B cell (primary cell): ENCODE measurements at places on chromosomes 7 and 10. TPM values are rescaled to one million over a fixed set of nuclear protein-coding genes. Genes with fewer than 3 reads are reported as not detected.

SNX8 gene
- 27.6 and 64.4 TPM in 2 replicates for polyA plus RNA-seq

ASAH2 gene
- 0.03 and 0.25 TPM in 2 replicates for polyA plus RNA-seq

CYP2C19 gene
- polyA plus RNA-seq: not detected in 2 replicates

GPR158 gene
- not detected in 2 replicates for polyA plus RNA-seq

PRLHR gene
- not detected in 2 replicates for polyA plus RNA-seq

CRHR2 gene
- not detected in 2 replicates for polyA plus RNA-seq

AKR1B15 gene
- polyA plus RNA-seq: not detected in 2 replicates

PTPRZ1 gene
- not detected in 2 replicates for polyA plus RNA-seq

XRCC2 gene
- 0.36 and 0.66 TPM in 2 replicates for polyA plus RNA-seq

MINPP1 gene
- 1.8 and 2.7 TPM in 2 replicates for polyA plus RNA-seq

MYL10 gene
- not detected in 2 replicates for polyA plus RNA-seq

ANKRD61 gene
- polyA plus RNA-seq: 0.13 TPM in 1 of 2 replicates, not detected in the other

ATG9B gene
- 7.2 and 10.2 TPM in 2 replicates for polyA plus RNA-seq

SEMA3C gene
- polyA plus RNA-seq: 0.06 TPM in 2 replicates

SLC39A12 gene
- polyA plus RNA-seq: not detected in 2 replicates

FANK1 gene
- polyA plus RNA-seq: 0.13 and 0.23 TPM in 2 replicates

PLAC9 gene
- not detected in 2 replicates for polyA plus RNA-seq

OPN1SW gene
- not detected in 2 replicates for polyA plus RNA-seq

GFRA1 gene
- not detected in 2 replicates for polyA plus RNA-seq

ITIH5 gene
- polyA plus RNA-seq: not detected in 2 replicates

GSDME gene
- polyA plus RNA-seq: 3.0 and 7.0 TPM in 2 replicates

MALRD1 gene
- polyA plus RNA-seq: not detected in 2 replicates

HOXA4 gene
- 0.30 TPM in 1 of 2 replicates, not detected in the other for polyA plus RNA-seq

ZNF248 gene
- 8.6 and 9.7 TPM in 2 replicates for polyA plus RNA-seq

INMT gene
- polyA plus RNA-seq: 0.13 TPM in 1 of 2 replicates, not detected in the other

LGI1 gene
- polyA plus RNA-seq: not detected in 2 replicates

TMEM254 gene
- 6.6 and 9.8 TPM in 2 replicates for polyA plus RNA-seq

MUC3A gene
- polyA plus RNA-seq: not detected in 2 replicates

FBXL13 gene
- polyA plus RNA-seq: 0.22 and 0.37 TPM in 2 replicates

AQP1 gene
- not detected in 2 replicates for polyA plus RNA-seq

TRIL gene
- polyA plus RNA-seq: not detected in 2 replicates

WDR11 gene
- 94.4 and 120 TPM in 2 replicates for polyA plus RNA-seq

GRID1 gene
- polyA plus RNA-seq: not detected in 2 replicates

TUBAL3 gene
- not detected in 2 replicates for polyA plus RNA-seq

SEMA4G gene
- polyA plus RNA-seq: 0.75 and 0.84 TPM in 2 replicates

PRKCQ gene
- 0.16 and 0.85 TPM in 2 replicates for polyA plus RNA-seq

EIF4H gene
- 127 and 228 TPM in 2 replicates for polyA plus RNA-seq

GNGT1 gene
- polyA plus RNA-seq: not detected in 2 replicates

C10orf67 gene
- 0.06 TPM in 1 of 2 replicates, not detected in the other for polyA plus RNA-seq

C10orf62 gene
- not detected in 2 replicates for polyA plus RNA-seq

HHEX gene
- polyA plus RNA-seq: 96.9 and 184 TPM in 2 replicates
